Panc1 (cell line): ENCODE measurements at places on chromosomes 2 and 18. TPM values are rescaled to one million over a fixed set of nuclear protein-coding genes. Genes with fewer than 3 reads are reported as not detected.

GALNT3 gene
- 0.10 TPM for total RNA-seq

CXCR1 gene
- total RNA-seq: not detected

PROC gene
- total RNA-seq: 1.1 TPM

HTR2B gene
- not detected for total RNA-seq

ACTG2 gene
- 0.23 TPM for total RNA-seq

PDE1A gene
- total RNA-seq: 0.08 TPM

MALL gene
- 159 TPM for total RNA-seq

DNA sequence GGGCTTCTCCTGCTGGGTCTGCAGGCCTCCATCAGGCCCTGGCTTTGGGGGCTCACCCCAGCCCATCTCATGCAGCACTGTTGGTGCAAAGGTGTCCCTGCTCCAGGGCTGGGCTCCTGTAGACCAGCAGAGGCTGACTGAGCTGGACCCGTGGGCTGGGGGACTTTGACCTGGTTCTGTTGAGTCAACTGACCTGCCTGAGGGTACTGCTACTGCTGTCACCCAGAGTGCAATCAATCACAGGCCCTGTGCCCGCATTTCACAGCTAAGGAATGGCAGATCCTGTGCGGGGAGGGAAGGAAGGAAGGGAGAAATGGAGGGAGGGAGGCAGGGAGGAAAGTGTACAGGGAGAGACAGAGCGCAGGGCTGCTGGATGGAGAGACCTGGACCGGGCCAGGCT, 136.8 kb downstream of the TPO start:
- DNase-seq: no peak

DNA sequence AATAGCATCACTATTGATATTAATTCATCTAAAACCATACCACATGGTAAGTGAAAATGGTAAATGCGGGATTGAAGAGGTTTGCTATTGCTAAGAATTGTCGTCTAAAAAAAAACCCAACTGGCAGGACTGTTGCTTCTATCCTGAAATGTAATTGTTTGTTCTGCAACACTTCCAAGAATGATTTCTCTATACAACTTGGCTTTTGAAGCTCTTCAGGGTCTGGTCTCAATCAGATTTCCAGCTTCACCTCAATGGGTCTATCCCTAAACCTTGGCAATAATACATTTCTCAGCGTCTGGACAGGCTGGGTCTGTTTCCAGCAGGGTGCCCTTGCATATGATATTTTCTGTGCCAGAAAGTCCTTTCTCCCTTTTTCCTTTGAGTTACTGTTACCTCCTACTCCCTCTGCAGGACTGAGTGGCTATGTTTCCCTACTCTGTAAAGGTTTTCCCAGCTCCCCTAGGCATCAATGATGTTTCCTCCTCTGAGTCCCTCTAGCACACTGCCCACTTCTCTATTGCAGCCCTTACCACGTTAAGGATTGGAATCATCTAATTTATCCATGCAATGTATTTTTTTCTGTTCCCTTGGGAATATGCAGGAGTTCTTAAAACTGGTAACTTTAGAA, 118.2 kb upstream of the REV1 start:
- DNase-seq: no peak

GRCh38 chr2:111958901-111959300, 60.5 kb downstream of the MERTK start:
- no peak for DNase-seq

DNA sequence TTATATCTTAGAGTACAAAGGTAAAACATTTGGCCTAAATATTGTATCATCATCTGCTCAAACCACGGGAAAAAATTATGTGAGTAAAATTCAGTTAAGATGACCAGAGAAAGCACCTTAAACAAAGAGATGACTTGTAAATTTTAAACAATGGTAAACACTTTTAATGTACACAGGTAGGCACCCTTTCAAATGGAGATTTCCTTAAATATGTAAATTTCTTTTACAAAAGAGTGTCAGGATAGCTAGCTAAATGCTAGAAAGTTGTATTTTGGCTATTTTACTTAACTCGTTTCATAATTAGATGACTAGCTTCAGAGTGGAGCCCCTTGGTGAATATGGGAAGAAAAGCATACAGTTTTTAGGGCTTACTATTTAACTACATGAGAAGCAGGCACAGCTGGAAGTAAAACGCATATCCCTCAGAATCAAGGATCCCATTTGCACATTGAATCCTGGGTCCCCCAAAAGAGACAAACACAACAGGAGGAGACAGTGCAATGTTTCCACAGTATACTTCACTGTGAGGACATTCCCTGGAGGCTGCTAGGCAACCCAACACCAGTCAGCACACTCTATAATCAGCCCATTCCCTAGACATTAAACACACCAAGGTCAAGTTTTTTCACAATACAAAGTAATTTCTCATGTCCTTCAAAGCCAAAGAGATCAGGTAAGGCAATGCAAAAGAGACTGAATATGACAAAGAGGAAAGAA, 1154.4 kb downstream of the DPP10 start:
- no peak for DNase-seq

DNA sequence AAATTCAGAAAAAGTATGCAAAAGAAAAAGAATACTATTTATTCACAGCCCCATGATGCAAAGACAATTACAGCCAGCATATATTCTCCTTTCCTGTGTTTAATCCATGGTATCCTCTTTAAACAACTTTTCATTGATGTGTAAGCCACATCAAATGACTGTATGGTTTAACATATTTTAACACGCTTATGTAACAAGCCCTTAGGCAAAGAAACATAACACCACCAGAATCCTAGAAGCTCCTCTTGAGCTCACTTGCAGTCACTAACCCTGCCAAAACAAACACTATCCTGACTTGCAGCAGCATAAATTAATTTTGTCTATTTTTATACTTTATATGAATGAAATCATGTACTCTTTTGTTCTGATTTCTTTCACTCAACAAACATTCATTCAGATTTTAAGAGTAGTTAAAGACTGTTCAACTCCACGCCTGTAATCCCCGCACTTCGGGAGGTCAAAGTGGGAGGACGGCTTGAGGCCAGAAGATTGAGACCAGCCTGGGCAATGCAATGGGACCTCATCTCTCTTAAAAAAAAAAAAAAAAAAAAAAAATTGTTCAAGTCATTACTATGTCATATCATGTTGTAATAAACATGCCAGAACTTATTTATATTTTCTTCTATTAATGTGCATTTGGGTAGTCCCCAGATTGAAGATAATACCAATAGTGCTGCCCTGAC, 226.3 kb downstream of the NBAS start:
- DNase-seq: no peak

DNA sequence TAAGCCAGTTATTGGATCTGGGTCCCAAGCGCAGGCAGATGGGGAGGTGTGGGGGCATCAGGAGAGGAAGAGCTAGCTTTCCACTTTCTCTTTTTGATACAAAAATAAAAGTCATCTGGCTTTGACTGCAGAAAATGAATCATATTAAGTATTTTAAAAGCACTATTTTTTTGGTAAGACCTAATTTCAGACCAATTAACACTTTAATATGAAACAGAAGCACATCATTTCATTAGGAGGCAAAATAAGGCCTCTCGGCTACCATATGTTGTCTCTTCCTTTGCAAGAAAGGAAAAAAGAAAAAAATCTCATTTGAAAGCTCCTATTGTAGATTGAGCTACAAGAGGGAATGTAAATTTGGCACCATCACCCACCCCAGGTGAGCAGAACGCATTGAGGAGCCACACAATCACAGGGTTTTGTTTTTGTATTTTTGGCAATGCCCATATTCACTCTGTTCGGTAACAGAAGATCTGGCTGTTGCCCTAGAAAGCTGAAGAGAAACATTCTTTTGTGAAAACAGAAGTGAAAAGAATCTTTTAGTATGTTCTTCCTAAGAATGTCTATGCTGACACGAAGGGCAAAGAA, 390.7 kb upstream of the ETAA1 start:
- no peak for DNase-seq

DNA sequence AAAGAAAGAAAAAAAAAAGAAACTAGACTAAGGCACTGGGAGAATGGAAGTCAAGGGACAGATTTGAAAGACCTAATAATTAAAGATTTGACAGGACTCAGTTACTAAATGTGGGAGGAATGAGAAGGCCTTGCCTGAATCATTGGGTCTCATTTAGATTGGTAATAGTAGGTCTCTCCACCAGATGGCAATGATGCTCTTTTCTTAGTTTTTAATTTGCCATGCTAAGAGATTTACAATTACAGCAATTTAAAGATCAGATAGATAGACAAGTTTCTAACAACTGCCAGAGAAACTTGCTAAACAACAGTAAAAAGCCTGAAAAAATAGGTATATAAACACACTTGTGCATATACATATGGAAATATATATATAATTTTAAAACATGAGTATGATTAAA, 153.0 kb downstream of the TMEM247 start:
- no peak for DNase-seq

- no peak for DNase-seq
Observed at GRCh38 chr2:217822296-217823252, 180.2 kb downstream of the TNS1 start.
